ENCODE measurements at places on chromosomes 13 and 19.

DNA sequence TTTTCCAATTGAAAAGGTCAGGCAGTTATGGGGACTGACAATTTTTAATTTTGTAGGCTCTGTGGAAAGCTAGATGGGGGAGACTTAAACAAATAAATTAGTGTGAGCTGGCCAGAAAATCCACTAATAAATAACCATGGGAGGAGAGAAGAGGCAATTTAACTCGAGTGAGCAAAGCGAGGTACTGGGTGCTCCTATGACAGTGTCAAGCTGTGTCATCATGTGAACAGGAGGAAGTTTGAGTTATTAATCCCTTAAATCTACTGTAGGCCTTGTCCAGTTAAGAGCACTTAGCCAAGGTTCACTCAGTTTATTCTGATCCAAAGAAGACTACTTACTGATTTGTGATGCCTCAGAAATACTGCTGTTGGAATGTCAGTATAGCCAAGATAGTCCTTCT, 122.8 kb downstream of the OXGR1 start:
- no peak for DNase-seq

DNA sequence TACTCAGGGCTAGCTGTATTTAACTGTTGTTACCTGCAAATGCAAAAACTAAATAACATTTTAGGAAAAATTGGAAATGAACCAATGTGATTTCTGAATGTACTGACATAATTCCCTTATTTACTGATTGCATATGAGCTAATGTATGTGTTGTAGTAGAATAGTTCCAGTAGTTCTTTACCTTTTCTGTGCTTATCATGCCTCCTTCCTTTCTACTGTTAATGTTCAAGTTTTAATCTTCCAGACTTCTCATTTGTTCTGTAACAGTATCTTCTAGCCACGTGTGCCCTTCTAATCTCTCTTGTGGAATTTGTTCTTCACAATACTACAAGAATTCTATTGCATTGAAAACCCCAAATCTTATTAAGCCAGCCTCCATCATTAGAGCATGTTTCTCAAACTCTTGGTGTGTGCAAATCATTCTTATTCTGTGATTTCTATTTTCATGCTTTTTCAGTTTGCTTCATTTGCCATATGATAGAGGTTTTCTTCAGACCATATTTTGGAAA, 17.7 kb downstream of the LSM14A start:
- no peak for DNase-seq

DNA sequence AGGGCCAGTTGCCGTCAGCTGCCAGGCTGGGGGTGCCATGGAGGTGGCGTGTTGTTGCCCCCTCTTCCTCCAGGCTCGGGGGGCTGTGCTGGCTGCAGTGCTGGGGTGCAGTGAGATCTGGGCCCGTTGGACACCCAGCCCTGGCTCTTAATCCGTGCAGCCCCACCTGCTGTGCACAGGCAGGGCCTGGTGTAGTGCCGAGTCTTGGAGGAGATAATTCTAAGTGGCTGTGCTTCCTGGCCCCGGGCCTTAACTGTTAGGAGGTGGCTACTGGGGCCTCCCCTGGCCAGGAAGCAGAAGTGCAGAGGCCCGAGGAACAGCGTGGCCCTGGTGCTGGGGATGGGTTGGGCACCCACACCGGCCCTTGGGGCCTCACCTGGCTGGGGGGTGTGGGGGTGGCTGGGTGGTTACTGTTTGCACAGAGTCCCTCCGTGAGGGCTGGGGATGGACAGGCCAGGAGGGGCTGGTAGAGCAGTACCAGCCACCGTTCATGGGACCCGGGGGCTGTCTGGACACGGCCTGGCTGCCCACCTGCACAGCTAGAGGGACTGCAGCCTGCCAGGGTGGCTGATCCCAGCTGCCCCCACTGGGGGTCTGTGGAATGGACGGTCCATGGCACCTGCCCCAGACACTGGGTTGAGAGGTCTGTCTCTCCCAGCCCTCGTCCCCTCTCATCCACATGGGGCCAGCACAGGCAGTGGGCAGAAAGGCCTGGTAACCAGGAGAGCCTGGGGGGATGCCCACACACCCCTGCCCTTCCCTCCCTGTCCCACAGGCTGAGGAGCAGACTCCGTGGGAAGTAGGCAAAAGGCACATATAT, 3.3 kb downstream of the GPX4 start:
- DNase-seq = no peak

DNA sequence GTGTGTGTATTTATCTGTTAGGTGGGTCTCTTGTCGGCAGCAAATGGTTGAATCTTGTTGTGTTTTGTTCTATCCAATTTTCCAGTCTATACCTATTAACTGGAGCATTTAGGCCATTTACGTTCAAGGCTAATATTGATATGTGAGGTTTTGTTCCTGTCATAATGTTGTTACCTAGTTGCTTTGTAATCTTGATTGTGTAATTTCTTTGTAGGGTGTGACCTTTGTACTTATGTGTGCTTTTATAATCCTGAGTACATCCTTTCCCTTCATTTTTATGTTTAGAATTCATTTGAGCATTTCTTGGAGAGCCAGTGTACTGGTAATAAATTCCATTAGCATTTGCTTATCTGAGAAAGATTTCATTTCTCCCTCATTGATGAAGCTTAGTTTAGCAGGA, 83.0 kb upstream of the MIR17HG start:
- DNase-seq = no peak

GRCh38 chr13:48429886-48430285, 17.0 kb upstream of the LPAR6 start:
- no peak for DNase-seq

DNA sequence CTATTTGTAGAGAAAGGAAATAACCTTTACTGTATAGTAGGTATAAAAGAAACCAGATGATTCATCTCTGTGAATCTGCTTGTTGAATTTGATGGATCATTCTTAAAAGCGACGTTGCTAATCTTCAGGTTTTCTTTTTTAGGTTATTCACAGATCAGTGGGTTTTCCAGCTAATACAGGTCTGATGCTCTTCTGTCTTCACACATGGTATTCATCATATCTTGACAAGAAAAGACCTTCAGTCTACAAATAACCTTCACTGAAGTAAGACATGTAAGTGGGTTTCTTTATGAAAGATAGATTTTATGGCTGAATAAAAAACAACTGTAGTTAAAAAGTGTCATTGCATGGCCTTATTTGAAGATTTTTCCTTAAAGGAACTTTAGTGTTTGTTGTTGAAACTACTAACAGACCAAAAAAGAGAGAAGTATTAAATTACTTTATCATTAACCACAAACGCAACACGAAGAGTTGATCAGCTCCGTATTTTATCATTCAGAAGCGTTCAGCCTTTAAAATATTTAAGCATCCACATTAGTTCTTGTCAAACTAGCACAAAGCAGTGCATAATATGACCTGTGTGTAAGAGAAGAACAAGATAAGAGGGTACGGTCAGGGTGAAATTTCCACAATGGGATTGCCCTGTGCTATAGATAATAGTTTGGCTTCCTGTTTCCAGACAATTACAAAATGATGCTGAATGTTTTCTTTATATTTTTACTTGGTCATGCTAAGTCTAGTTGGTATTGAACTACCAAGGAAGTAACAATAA, 299.5 kb downstream of the MZT1 start:
- no peak for DNase-seq

GRCh38 chr13:75299913-75300862, 181.8 kb downstream of the TBC1D4 start:
- DNase-seq = no peak

DNA sequence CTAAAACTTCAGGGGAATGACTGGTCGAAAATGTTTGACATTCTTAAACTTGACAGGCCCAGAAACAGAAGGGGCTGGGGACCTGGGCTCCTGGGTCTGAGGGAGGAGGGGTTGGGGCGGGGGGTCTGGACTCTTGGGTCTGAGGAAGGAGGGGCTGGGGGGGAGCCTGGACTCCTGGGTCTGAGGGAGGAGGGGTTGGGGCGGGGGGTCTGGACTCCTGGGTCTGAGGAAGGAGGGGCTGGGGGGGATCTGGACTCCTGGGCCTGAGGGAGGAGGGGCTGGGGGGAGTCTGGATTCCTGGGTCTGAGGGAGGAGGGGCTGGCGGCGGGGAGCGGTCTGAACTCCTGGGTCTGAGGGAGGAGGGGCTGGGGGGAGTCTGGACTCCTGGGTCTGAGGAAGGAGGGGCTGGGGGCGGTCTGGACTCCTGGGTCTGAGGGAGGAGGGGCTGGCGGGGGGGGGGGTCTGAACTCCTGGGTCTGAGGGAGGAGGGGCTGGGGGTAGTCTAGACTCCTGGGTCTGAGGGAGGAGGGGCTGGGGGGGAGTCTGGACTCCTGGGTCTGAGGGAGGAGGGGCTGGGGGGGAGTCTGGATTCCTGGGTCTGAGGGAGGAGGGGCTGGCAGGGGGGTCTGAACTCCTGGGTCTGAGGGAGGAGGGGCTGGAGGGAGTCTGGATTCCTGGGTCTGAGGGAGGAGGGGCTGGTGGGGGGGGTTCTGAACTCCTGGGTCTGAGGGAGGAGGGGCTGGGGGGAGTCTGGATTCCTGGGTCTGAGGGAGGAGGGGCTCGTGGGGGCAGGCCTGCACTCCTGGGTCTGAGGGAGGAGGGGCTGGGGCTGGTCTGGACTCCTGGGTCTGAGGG, 5.5 kb upstream of the KLK6 start:
- no peak for DNase-seq

DNA sequence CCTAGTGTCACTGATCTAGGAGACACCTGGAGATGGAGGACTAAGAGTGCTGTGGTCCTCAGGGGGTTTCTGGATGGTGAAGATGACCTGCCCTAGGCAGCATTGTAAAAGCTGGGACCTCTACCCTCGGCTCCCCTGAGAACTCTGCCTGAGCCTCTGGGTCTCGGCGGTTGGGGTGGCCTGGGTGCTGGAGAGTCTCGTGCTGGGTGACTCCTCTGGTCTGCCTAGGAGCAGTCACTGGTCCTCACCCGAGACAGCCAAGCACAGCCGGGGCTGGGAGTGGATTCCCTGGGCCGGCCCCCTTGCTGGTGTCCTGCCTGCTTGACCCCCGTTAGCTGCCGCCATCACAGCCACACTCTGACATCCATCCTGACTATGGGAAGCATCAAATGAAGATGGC, 6.7 kb downstream of the KCTD15 start:
- no peak for DNase-seq

GRCh38 chr19:11921852-11922495, 2.9 kb upstream of the ZNF700 start:
- no peak for DNase-seq

DNA sequence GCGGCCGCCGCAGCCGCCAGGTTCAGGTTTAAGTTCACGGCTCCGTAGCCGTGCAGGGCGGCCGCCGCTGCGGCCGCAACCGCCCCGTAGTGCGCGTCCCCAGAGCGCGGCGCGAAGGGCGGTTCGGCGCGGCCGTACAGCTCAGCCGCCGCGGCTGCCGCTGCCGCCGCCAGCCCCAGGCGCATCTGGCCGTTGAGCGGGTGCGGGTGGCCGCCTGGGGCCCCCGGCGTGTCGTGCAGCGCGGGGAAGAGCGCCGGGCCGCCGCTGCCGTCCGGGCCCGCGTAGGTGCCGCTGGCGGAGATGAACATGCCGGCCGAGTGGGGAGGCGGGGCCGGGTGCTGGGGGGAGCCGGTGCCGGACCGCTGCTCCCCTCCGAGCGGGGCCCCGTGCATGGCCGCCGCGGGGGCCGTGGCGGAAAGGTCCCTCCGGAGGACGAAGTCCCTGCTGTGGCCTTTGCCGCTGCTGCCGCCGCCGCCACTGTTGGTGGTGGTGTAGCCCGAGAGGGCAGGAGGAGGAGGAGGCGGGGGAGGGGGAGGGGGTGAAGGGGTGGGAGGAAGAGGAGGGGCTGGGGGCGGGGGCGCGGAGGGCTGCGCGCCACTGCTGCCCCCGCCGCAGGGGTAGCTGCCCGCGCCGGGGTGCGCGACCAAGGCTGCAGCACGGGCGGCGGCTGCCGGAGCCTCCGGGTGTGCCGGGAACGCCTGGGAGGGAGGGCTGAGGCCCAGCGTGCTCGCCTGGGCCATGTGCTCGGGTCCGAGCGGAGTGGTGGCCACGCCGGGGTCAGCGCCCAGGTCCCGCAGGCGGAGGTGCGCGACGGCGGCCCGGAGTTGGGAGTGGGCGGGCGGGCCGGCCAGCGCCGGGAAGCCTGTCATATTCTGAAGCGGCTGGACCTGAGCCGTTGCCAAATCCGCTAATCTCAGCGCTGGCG, 654 bp downstream of the ZIC5 start:
- no peak for DNase-seq

DNA sequence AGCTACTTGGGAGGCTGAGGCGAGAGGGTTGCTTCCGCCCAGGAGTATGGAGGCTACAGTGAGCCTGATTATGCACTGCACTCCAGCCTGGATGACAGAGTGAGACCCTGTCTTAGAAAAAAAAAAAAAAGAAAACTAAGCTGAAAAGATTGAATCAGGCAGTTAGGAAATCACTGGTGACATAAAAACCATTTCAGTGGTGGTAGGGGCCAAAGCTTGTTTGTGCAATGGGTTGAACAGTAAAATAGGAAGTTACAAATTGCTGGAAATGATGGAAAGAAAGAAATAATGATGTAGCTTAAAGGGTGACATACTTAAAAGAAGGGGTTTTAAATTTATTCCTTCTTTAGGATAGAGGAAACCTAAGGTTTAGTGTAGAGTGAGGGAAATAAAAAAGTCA, 4.8 kb upstream of the OXGR1 start:
- DNase-seq = no peak

DNA sequence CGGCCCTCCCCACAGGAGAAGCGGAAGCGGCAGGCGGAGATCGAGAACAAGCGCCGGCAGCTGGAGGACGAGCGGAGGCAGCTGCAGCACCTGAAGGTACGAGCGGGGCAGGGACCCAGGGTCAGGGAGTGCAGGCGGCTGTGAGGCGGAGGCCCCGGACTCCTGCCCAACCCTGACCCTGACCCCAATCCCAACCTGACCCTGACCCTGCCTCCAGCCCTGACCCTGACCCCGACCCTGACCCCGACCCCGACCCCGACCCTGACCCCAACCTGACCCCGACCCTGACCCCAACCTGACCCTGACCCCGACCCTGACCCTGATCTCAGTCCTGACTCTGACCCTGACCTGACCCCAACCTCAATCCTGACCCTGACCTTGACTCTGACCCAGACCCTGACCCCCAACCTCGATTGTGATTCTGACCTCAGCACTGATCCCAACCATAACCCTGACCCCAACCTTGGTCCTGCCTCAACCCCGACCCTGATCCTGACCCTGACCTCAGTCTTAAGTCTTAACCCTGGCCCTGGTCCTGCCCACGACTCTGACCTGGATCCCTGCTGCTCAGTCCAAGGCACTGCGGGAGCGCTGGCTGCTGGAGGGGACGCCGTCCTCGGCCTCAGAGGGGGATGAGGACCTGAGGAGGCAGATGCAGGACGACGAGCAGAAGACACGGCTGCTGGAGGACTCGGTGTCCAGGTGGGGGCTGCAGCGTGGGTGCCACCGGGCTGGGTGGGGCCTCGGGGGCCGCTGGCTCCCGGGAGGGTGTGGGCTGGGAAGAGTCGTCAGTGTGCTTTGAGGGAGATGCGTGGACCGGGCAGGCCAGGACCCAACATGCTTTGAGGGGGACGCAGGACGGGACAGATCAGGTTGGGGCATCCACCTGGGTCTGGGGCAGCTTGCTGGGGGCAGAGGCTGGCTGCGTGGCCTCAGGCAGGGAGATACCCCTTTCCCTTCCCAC, 18.5 kb downstream of the PALM start:
- no peak for DNase-seq

DNA sequence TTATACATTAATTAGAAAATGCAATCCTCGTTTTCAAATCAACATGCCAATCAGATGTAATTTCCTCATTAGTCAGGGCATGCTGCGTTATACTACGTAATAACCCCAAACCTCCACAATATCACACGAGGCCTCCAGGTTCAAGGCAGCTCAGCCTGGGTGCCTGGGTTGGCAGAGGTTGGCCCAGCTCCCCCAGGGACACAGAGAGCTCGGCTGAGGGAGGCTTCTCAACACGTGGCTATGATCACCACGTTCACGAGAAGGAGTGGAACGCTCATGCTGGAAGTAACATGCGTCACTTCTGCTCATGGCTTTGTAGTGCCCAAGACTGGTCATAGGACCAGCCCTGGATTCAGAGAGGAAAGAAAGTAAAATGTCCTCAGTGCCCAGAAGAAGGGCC, 144.9 kb upstream of the SOX1 start:
- DNase-seq = no peak
